CD4-positive, alpha-beta T cell treated with Interleukin-4 for 1 hour (primary cell): ENCODE measurements at places on chromosomes 1 and 21.

DNA sequence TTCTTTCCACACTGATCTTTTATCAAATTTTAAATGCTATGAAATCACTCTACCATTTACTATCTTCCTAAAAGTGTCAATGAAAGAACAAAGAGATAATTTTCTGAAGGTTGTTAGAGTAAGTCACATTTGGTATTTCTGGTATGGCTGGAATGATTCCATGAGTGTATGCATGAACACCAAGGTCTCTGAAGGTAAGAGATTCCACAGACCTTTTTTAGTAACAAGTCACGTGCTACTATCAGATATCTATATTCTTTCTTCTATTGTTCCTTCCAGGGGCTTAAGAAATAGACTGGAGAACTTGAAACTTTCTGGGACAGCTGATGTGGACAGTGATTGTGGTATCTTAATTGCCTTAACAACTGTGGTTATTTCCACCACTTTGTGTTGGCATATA lies 265.0 kb downstream of the SDCCAG8 start:
- DNase-seq: no peak

- DNase-seq: no peak
Measured at GRCh38 chr1:81010126-81010525, 790.6 kb upstream of the ADGRL2 start.

DNA sequence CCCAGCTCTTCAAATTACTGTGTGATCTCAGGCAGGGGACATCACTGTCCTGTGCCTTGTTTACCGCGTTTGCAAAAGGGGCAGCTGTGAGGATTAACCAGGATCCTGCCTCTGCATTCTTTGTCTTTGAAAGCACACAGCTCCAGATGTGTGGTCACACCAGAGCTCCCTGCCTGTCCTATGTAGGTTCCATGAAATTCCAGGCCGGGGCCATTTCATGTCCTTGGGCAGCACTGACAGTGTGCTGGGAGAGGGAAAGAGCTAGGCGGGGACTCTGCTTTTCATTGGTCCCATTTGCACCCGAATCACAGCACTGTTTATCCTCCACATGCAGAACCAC lies 42.2 kb upstream of the SELENON start:
- no peak for DNase-seq

DNA sequence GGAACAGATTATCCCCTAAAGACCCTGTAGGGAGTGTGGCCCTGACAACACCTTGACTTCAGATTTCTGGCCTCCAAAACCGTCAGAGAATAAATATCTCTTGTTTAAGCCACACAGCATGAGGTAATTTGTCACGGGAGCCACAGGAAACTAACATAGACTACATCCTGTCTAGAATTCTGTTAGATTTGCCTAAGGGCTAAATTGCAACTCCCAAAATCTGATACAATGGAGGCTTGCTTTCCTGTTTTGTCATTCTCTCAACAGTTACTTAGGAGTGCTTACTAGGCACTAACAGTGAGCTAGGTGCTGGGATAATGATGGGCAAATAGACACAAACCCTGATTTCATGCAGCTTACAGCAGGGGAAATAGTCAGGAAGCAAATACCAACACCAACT lies 141.6 kb downstream of the MIS18A start:
- DNase-seq: no peak

- no peak for DNase-seq
Measured at GRCh38 chr1:171965777-171966176, 124.5 kb downstream of the DNM3 start.

DNA sequence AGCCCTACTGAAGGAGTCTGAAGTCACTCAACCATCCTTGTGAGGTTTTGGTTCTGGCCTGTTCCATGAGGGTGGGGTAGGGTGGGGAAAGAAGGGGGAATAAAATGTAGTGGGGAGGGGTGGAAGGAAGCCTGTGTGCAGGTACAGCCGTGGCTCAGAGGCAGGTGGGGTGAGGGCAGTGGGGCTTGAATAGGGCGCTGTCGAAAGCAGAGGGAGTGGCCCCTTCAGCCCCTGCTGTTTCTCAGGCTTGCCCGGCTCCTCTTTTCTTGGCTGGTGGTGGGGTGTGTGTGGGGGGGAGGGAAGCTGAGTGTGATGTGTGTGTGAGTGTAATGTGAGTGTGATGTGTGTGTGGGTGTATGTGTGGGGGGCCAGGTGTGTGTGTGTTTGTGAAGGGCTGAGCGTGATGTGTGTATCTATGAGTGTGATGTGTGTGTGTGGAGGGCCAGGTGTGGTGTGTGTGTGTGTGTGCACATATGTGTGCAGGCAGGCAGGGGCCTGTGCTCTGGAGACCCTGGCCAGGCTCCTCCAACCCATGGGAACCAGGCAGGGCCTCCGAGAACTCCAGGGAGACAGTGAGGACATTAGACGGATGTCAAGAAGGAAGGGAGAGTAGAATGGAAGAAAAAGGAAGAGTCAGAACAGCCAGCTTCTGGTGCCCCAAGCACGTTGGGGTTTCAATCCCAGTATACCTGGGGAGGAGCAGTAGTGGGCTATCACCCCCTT lies 9.0 kb downstream of the SOX13 start:
- DNase-seq: no peak

- no peak for DNase-seq
Measured at GRCh38 chr1:181257117-181257516, 168.6 kb downstream of the IER5 start.

DNA sequence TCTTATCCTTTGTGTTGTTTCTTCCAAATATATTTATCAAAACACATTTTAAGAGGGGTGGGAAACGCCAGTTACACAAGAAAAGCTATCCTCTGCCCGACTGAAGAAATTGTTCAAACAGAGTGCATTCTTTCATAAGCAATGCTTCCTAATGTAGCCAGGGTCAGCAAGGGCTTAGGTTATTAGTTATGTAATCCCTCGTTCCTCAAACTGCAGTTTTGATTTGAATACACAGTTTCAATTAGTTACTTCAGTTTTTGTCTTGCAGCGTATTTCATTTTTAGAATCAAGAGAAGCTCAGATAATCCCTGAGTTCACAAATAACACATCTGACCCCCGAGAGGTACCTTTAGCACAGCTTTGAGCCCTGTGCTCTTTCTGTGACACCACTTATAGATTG lies 141.7 kb upstream of the NRIP1 start:
- DNase-seq: no peak

GRCh38 chr1:157894613-157895165 lies 53.1 kb upstream of the CD5L start:
- no peak for DNase-seq

- no peak for DNase-seq
Measured at GRCh38 chr1:115238336-115239147, 99.5 kb downstream of the NGF start.

DNA sequence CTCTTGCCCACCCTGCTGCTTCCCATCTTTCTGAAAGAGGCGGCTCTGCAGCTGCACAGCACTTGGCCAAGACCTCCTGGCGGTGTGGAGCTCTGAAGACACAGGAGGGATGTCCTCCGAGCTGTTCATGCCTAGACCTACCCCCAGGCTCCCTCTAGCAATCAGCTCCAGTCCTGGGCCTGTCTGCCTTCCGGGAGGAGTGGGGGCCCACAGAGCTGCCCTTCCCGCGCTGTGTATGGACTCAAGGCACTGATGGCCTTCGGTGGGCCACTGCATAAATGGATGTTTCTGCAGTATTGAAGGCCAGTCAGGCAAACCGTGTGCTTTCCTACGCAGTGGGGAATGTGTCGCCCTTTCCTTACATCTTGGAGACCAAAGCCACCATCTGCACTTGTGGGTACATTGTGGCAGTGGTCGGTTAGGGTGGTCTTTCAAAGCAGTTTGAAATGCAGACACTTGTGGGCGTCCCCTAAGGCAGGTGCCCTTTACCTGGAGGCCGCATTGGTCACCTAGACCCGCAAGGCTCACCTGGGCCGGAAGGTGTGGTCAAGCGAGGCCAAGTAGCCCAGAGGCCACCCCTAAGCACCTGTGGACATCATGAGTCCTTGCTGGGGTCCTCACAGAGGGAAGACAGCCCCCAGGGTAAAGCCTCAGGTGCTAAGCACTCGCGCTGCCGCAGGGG lies 912 bp upstream of the PKNOX1 start:
- no peak for DNase-seq
